ENCODE measurements at places on chromosomes 13 and 19.

- no peak for DNase-seq
These were observed 157.5 kb downstream of the FLT1 start for GRCh38 chr13:28337166-28338005.

GRCh38 chr13:101149735-101150384 is 266.4 kb downstream of the NALCN start:
- no peak for DNase-seq

DNA sequence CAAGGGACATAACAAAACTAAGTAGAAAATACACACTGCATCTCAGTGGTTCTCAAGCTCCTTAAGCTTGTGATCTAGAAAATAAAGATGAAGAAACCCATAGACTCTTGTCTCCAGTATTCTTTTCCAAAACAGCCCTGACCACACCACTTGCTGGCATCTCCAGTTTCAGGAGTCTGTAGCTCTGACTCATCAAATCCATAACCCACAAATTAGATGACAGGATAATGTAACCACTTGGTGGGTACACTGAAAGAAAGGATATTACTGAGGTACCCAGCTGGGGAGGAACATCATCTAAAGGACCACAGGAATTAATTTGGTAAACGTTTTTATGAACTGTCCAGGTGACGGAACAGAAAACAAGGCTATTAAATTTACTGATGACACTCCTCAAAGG is 214.7 kb downstream of the VWA8 start:
- DNase-seq, result no peak

- no peak for DNase-seq
These were observed 1.3 kb downstream of the ETV2 start for GRCh38 chr19:35642798-35643254.

DNA sequence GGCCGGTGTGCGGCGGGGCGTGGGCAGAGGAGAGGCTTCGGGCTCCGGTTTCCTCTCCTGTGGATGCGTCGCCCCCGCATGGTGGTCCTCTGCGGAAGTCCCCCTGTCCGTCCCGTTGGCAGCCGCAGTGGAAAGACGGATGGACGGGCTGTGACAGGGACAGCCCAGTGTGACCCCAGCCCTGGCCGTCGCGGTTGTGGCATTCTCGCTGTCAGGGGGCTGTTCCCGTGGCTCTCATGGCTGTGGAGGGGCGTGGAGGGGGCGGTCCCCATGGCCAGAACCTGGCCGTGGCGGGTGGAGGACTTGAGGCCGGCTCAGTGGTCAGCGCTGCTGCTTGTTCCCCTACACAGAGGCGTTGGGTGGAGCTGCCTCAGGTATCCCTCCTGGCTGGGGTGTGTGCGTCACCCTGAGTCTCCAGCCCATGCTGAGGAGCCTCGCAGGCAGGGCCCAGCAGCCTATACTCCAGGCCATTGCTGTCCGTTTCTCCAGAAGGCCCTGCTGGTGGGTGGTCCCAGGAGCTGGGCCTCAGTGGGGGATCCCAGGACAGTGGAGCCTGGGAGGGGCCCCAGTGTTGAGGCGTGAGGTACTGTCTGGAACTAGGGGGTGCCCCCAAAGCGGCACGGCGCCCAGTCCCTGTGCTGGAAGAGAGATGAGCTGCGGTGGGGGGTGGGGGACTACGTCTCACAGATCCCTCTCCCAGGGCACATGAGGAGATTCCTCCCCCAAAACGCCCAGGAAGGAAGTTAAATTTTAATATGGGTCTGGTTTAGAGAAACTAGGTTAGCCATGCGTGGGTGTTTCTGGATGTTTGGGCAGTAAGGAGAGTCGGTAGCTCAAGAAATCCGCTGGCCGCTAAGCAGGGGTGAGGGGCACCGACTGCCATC is 20.3 kb downstream of the CSNK1G2 start:
- DNase-seq, result no peak

- DNase-seq, result no peak
These were observed 199.7 kb downstream of the IRS2 start for GRCh38 chr13:109586509-109587346.

- no peak for DNase-seq
These were observed 7.7 kb downstream of the ADAT3 start for GRCh38 chr19:1912760-1913505.
